Endodermal cell (in vitro differentiated cells): ENCODE measurements at places on chromosomes 4 and X.

DNA sequence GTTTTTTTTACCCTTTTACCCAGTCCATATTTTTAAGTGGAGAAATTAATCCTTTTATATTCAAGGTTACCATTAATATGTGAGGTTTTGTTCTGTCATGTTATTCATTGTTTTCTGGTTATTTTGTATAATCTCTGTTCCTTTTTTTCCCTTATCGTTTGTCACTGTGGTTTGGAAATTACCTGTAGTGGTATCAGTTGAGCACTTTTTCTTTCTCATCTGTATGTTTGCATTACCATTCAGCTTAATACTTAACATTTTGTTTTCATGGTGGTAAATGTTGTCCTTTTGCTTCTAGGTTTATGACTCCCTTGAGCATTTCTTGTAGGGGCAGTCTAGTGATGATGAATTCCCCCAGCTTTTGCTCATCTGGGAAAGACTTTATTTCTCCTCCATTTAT lies 6.6 kb downstream of the ETDC start:
- no peak for DNase-seq
- no peaks in the 10 kb centered on the region for H3K27me3 ChIP-seq
- H3K4me3 ChIP-seq, result no peak overlapping the region
- no peaks in the 10 kb centered on the region for H3K36me3 ChIP-seq
- no peak overlapping the region for H3K27ac ChIP-seq
- H3K4me1 ChIP-seq, result no peaks in the 10 kb centered on the region

GRCh38 chr4:123093236-123093635 lies 170.8 kb upstream of the NUDT6 start:
- H3K4me1 ChIP-seq, result no peaks in the 10 kb centered on the region
- H3K36me3 ChIP-seq, result peaks cover 7% of the 10 kb centered on the region
- DNase-seq, result no peak

DNA sequence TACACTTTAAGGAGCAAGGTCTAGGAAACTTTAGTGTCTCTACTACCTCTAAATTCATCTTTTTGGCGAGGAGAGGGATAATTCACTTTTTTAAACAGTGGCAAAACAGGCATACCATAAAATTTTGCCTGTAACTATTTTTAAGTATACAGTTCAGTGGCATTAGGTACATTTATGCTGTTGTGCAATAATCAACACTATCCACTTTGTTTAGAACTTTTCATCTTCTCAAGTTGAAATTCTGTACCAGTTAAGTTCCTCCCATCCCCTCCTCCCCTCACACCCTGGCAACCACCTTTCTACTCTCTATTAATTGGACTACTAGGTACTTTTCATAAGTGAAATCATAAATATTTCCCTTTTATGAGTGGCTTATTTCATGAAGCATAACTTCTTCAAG lies 31.4 kb downstream of the NUP54 start:
- H3K4me3 ChIP-seq, result no peak overlapping the region
- no peaks in the 10 kb centered on the region for H3K4me1 ChIP-seq
- H3K36me3 ChIP-seq, result peaks cover 92% of the 10 kb centered on the region

DNA sequence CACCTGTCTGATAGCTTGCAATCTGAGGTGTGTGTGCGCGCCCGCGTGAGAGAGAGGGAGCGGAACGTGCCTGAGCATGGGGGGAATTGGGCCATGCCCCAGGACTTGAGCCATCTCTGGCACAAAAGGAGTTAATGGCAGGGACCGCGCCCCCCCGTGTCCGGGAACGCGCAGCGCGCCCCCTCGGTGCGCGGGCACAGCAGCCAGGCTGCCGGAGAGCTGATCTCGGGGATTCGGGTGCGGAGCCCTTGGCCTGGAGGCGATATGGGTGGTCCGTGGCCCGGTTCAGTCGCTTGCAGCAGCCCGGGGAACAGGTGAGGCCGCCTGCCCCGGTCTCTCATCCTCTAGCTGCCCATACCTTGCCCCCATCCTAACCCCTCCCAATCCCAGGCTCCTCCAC lies at the start of gene NLGN3:
TSS of gene NLGN3 (plus strand) at position 191 of the 400 bp plus-strand sequence. CDS start 2,909 bp downstream, outside the sequence.
- no peaks in the 10 kb centered on the region for H3K4me1 ChIP-seq
- H3K27ac ChIP-seq, result peak within 1 kb of the TSS; percentile 32
- H3K4me3 ChIP-seq, result peak within 1 kb of the TSS; percentile 69
- H3K27me3 ChIP-seq, result no peaks in the 10 kb centered on the region
- H3K36me3 ChIP-seq, result no peaks in the 10 kb centered on the region

- no peak overlapping the region for H3K27ac ChIP-seq
- no peaks in the 10 kb centered on the region for H3K27me3 ChIP-seq
- peak; percentile 94 for DNase-seq
- no peak overlapping the region for H3K4me3 ChIP-seq
These were observed 19.7 kb upstream of the ABCG2 start for GRCh38 chr4:88177983-88178625.
